ENCODE measurements at places on chromosomes 3 and 15. TPM values are rescaled to one million over a fixed set of nuclear protein-coding genes. Genes with fewer than 3 reads are reported as not detected.

Gene CTDSPL
- total RNA-seq = 37.8 TPM

Gene RTP1
- not detected for total RNA-seq

Gene C3orf85
- total RNA-seq = not detected

Gene SUSD5
- total RNA-seq = 0.66 TPM

Gene FMN1
- total RNA-seq = 3.0 TPM

Gene BCL2A1
- total RNA-seq = 1.3 TPM

Gene GNB4
- total RNA-seq = 31.3 TPM

Gene GOLGA8K
- total RNA-seq = not detected

Gene ALCAM
- total RNA-seq = 171 TPM

Gene TRIM42
- total RNA-seq = not detected

Gene SOX2
- total RNA-seq = not detected

Gene PP2D1
- total RNA-seq = not detected

Gene SLC51B
- not detected for total RNA-seq

Gene CISH
- 2.0 TPM for total RNA-seq

Gene EPHB3
- 2.6 TPM for total RNA-seq

Gene MUSTN1
- total RNA-seq = not detected

Gene COL6A5
- total RNA-seq = 0.14 TPM

Gene DUT
- total RNA-seq = 41.1 TPM

Gene LRRC49
- 11.5 TPM for total RNA-seq

Gene NRROS
- total RNA-seq = 2.0 TPM

Gene LRRIQ4
- total RNA-seq = 0.14 TPM

Gene ZNF80
- not detected for total RNA-seq

Data from placental pericyte (primary cell).